ENCODE measurements at places on chromosomes 3 and 15.
A peak's percentile ranks its signal among the peaks of the same experiment; 100 is the strongest.

DNA sequence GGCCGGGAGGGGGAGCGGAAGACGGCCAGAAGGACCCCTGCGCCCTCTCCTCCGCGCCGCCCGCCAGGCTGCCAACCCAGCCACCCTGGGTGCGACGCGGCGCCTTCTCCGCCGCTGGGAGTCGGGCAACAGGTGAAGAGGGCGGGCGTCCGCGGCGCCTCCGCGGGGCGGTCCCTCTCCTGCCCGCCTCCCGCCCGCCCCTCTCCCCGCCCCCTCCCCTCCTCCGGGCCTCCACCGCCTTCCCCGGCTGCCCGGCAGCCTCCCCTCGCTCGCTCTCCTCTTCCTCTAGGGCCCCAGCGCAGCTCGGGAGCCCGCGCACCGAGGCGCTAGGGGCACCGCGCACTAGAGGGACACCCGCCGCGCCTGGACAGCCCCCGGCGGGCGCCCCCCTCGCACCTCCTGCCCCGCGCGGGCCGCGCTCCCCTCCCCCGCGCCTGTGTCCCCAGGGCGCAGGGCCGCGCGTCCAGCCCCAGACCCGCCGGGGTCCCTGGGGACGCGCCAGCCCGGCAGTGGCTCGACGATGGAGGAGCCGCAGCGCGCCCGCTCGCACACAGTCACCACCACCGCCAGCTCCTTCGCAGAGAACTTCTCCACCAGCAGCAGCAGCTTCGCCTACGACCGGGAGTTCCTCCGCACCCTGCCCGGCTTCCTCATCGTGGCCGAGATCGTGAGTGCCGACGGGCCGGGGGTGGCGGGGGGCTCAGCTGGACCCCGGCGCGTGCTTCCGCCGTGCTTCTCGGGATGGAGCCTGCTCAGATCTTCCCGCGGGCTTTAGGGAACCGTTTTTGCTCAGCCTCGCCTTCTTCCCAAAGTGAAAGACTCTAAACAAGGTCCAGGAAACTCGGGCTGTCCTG, at the start of gene CMTM8:
Gene CMTM8, plus strand, starts transcription at position 228 of the 854 bp plus-strand sequence. Its CDS starts 293 bp downstream, at position 521.
- H3K4me3 ChIP-seq = peak within 1 kb of the TSS; percentile 82
- peaks cover 19% of the 10 kb centered on the region for H3K27me3 ChIP-seq
- H3K27ac ChIP-seq = peak within 1 kb of the TSS; percentile 44
- peaks cover 5% of the 10 kb centered on the region for H3K36me3 ChIP-seq

DNA sequence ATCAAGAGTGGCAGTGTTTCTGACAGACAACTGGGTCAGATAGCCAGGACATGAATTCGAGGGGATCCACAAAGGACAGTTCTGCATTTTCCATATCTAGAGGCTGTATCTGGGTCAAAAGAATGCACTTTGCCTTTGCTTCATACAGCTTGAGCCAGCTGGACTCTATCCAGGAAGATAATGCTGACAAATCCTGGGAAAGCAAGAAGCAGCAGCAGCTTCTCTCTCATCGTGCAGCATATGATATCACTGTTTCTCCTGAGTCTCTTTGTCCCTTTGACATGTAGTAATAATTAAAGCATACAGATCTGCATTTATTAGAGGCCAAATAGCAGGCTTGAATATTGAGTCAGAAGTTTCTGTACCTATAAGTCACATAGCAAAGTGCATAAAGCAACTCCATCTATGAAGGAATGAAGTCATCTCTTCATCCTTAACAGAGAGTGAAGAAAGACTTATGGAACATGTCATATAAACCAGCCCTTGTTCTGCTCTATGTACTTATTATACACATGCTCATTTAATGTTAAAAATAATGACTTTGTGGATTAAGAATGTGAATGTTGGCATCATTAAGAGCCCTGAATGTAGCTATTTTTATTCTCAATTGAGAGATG, 236.8 kb upstream of the GBE1 start:
- H3K27ac ChIP-seq = no peak overlapping the region
- H3K27me3 ChIP-seq = no peaks in the 10 kb centered on the region
- no peaks in the 10 kb centered on the region for H3K4me1 ChIP-seq
- H3K36me3 ChIP-seq = peaks cover 1% of the 10 kb centered on the region

DNA sequence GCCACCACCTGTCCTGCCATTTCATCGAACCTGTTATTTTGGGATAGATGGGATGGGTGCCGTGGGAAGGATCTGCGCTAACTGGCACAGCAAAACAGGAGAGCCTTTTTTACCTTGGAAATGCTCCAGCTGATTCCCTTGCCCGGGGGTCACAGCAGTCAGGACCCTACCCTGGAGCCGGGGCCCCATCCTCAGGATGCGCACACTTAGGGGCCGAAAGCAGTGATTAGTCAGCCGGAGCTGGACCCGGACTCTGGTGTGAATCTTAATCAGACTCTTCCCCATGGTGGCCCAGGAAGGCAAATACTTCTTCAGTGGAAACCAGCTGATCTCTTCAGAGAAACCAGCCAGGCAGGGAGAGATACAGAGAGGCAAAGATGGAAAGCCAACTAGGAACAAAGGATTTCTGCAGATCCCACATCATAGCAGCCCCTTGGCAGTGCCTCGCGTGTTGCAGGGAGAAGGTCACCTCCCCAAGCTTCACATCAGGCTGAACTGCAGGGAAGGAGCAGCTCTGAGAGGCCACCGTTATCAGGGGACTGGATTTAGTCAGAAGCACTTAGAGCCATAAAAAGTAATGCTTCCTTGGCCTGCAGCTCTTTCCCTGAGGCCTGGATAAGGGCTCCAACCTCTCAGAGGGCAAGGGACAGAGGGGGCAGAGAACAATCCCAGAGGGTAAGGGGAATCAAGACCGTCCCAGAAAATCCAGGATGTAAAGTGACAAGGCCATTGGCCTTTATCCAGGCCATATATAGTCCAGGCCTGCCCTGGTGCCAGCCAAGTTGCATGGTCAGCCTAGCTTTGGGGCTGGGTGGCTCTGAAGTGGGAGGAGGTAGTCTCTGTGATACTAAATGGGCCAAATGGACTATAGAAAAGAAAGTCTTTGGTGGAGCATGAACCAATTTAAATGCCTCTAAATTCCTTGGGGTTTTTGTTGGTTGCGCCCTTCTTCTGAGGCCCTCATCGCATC, 52.9 kb downstream of the WDR76 start:
- no peak for DNase-seq
- H3K4me1 ChIP-seq = no peaks in the 10 kb centered on the region
- H3K4me3 ChIP-seq = no peak overlapping the region
- H3K36me3 ChIP-seq = peaks cover 8% of the 10 kb centered on the region
- H3K27me3 ChIP-seq = no peaks in the 10 kb centered on the region

- no peak overlapping the region for H3K27ac ChIP-seq
- peaks cover 79% of the 10 kb centered on the region for H3K27me3 ChIP-seq
- H3K4me1 ChIP-seq = no peaks in the 10 kb centered on the region
- H3K36me3 ChIP-seq = no peaks in the 10 kb centered on the region
- H3K4me3 ChIP-seq = no peak overlapping the region
Measured at GRCh38 chr15:39327005-39327730, 253.7 kb upstream of the THBS1 start.

DNA sequence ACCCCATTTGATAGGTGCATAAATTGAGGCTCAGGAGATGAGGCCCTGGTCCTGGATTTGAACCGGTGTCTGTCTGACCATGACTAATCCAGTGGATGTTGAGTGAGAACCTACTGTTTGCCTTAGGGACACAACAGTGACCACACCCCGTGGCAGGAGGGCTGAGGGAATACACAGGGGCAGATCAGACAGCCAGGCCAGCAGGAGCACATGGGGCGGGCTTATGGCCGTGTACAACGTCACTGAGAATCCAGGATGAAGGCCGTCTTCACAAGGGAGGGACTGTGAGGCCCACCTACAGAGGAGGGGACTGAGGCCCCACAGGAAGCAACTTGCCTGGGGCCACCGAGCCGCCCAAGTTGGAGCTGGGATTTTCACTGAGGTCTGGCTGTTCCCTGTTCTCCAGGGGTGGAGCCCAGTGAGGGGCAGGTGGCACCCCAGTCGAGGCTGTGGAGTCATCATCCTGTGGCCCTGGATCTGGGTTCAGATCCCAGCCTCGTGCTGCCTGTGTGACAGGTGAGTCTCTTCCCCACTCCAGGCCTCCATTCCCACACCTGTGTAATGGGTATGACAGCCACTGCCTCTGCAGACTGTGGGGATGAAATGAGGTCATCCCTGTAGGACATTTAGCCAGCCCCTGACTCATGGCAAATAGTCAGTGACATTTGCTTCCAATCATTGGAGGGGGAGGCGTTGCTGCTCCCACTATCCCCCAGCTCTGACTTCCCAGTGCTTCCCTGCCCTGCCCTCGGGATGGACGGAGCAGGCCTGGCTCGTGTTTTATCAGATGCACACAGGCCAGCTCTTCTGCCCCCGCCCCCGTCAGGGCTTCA, 6.3 kb upstream of the PLXND1 start:
- peaks cover 24% of the 10 kb centered on the region for H3K4me1 ChIP-seq
- DNase-seq = no peak
- H3K4me3 ChIP-seq = no peak overlapping the region
- H3K27ac ChIP-seq = no peak overlapping the region
- H3K27me3 ChIP-seq = no peaks in the 10 kb centered on the region

DNA sequence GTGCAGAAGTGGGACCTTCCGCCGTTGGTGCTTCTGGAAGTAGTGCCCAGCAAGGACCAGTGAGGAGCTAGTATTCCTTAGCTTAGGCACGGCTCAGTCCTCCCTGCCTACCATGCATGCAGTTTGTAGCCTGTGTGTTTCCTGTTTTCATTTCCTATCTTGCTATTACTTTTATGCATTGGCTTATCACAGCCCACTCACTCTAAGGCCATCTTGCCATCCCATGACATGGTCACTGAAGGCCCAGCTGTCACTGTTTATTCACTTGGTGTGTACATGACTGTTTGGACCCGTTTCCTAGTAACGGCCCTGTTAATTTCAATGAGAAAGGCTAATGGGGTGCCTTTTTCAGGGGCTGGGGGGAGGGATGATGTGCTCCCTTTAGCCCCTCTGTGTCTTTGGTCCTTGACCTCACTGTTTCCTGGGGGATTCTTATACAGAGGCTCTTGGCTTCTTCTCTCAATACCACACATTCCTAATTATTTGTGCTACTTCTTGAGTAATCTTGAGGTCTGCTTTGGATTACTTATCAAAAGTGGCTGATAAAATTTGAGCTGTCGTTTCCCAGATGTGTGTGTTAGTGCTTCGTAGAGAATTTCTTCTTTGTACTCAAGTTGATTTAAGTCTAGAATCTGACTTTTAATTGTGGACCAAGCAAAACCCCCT, 24.5 kb upstream of the TRAK1 start:
- peak overlapping the region; percentile 46 for H3K27ac ChIP-seq
- H3K4me1 ChIP-seq = peaks cover 39% of the 10 kb centered on the region
- H3K4me3 ChIP-seq = no peak overlapping the region
- H3K27me3 ChIP-seq = no peaks in the 10 kb centered on the region
- peaks cover 1% of the 10 kb centered on the region for H3K36me3 ChIP-seq

DNA sequence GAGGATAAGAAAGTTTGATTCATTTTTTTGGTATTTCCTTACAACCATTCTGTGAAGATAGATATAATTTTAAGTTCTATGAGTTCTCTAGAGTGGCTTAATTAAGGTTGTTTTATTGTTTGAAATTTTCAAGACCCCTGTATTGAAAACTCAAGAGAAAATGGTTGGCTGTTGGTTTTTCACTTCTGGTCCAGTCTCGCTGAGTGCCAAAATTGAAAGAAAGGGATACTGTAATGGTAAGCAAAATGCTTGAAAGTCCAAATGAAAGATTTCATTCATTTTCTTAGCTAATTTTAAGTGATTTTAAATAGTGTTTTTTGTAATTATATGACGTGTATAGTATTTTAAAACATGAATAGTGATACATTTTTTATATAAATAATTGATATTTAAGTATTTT, 7.4 kb downstream of the ARRDC4 start:
- no peaks in the 10 kb centered on the region for H3K4me1 ChIP-seq
- H3K36me3 ChIP-seq = no peaks in the 10 kb centered on the region
- H3K27ac ChIP-seq = no peak overlapping the region
- H3K27me3 ChIP-seq = no peaks in the 10 kb centered on the region
- no peak for DNase-seq
- no peak overlapping the region for H3K4me3 ChIP-seq

DNA sequence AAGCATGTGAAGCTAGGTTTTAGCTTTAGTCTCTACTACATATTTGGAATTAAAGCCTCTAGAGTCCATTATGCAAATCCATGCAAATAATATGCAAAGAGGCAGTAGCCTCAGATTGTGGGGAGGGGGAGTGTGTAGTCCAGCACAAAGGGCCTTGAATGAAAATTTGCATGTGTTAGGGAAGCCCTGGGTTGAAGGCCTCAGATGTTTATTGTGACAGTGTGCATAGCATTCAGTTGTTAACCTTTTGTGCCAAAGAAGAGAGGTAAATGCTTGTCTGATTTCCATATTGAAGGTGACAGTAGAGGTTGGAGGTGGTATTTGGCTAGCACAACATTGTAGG, 24.5 kb upstream of the BFSP2 start:
- H3K27ac ChIP-seq = no peak overlapping the region
- H3K36me3 ChIP-seq = peaks cover 2% of the 10 kb centered on the region
- DNase-seq = no peak

DNA sequence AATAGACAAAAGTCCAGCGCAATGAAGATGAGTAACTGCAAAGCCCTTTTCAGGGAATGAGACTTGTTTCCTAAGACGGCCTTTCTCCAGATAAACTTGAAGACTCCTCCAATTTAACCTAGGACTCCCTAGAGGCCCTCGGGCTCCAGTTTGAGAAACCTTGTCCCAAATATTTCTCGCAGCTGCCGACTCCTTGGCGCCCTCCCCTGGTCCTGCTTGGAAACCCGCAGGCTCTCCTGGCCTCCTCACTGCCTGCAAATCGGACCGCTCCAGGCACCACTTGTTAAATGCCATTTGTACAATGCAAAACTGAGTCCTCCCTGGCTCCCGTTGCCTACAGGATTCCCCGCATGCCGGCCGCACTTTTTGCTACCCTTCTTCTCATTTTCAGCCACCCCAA, 36.8 kb downstream of the MUC4 start:
- peaks cover 10% of the 10 kb centered on the region for H3K36me3 ChIP-seq
- H3K27ac ChIP-seq = no peak overlapping the region
- no peaks in the 10 kb centered on the region for H3K27me3 ChIP-seq
- peaks cover 16% of the 10 kb centered on the region for H3K4me1 ChIP-seq

DNA sequence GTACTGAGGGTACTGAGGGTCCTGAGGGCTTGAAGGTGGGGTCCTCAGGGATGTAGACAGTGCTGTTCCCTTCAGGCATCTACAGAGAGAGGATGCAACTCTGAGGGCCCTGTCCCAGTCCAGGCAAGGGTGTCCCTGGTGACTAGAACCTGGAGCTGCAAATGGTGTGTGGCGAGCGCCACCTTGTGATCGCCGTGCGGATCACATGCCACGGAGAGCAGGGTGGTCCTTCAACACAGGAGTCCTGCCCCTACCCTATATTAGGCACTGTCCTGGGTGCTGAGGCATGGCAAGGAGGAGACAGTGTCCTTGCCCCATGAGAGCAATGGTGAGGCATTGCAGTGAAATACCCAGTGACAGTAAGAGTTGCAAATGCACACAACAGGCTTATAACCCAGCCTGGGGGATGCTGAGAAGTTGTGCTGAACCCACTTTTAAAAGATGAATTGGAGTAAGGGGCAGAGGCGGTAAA, 23.6 kb downstream of the RHCG start:
- DNase-seq = no peak
- H3K4me1 ChIP-seq = peaks cover 8% of the 10 kb centered on the region
- peaks cover 30% of the 10 kb centered on the region for H3K27me3 ChIP-seq
- H3K4me3 ChIP-seq = no peak overlapping the region
- H3K27ac ChIP-seq = no peak overlapping the region
